HTR-8/SVneo (cell line): ENCODE measurements at places on chromosomes 12 and 14.

- no peak for DNase-seq
These were observed 43.9 kb upstream of the FBRSL1 start for GRCh38 chr12:132445884-132446632.

GRCh38 chr14:104970231-104971068, 7.7 kb downstream of the AHNAK2 start:
- no peak for DNase-seq

GRCh38 chr12:112606611-112607365, 184.8 kb upstream of the RPH3A start:
- DNase-seq = no peak

GRCh38 chr12:91884230-91884629, 261.4 kb downstream of the BTG1 start:
- no peak for DNase-seq

DNA sequence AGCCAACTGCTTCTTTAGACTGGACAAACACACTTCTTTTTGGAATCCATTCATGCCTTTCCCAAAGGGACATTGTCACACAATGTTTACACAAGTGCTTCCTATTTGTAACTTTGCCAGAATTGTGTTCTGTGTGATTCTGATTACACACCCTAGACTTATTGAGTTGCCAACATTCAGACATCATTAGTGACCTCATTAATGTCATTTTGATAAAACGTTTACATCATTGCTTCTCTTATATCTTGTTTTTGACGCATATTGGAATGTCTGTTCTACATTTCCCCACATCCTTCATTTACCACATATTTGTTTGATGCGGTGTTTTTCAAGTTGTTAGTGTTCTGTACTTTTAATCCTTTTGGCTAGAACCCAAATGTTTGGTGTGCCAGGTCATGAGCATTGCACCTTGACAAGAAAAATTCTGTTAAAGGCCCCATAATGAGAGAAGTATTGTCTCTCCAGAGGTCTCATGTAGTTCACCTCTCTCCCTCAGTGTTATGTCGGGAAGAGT, 305.5 kb downstream of the AEBP2 start:
- no peak for DNase-seq

GRCh38 chr14:56088941-56089340, 29.3 kb upstream of the PELI2 start:
- no peak for DNase-seq

GRCh38 chr12:21169878-21170472, 39.0 kb downstream of the SLCO1B1 start:
- peak; percentile 3 for DNase-seq

DNA sequence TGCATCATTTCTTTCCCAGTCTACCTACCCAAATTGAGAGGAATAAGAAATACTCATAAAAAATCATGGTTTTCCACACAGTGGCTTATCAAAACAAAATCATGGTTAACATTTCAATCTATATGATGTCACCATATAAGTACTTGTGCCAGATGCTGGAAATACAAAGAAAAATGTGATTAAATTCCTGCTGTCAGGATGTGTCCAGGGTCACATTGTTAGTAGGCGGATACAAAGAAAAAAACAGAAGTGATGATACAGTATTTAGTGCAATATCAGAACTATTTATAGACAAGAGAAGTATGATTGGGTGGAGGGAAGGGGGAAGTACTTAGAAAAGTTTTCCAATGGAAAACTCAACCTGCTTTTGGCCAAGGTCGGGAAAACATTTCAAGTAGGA, 47.0 kb upstream of the OR6J1 start:
- DNase-seq = no peak

DNA sequence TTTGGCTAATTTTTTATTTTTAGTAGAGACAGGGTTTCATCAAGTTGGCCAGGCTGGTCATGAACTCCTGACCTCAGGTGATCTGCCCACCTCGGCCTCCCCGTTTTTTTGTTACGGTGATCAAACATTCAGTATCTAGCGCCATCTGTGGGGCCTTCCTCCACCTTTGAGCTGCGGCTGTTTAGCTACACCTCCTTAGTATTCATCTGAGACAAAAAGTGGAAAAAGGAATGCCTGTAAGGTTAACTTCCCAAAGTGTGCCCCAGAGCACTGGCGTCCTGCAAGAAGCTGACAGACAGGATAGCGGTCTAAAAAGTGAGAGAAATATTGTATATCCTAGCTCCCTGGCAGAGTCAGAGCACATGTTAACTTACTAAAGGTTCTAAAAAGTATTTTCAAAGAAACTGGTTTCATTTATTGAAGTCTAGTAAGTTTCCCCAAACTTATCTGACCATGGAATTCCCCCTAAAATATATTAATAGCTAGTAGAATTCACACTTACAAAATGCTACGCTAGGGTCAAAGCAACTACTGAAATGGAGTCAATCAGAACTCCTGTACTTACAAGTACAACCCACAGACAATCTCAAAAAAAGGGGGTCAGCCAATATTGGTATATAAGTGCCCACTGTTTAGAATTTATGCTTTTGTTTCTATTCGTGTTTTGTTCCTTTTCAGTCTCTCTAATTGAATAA, 59.1 kb downstream of the DUSP16 start:
- DNase-seq = no peak

DNA sequence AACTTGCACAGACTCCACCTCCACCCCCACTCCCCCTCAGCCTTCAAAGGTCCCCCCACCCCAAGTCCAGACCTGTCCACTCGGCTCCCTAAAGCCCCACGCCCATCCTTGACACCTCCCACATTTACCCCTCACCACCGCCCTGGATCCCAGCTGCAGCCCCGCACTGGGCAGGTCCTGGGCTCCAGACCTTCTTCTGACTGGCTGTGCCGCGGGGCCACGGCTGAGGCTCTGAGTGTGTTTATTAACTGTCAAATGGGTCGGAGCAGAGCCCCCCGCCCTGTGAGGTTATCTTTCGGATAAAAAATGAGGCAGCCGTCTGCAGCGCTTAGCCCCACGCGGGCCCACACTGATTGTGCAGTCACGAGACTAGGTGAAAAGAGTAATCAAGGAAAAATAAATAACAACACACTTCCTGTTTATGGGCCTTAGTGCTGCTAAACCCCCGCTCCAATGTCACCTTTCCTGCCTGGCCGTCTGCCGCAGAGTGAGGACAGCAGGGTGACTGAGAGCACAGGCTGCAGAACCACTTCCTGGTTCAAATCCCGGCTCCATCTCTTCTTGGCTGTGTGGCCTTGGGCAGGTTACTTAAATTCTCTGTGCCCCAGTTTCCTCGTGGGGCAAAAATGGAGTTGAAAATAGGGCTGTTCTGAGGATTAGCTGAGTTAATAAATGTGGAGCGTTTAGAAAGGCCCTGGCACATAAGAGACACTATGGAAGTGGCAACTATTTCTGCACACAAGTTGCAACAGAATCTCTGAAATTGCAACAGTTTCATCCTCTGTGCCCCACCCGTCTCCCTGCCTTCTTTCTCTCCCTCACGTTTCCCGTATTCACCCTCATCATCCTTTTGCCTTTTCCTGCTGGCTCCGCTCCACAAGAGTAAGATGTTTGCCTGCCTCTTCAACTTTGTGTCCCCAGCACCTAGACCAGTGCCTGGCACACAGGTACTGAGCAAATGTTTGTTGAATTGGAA, 9.4 kb downstream of the SETD1B start:
- no peak for DNase-seq
